ENCODE measurements at places on chromosomes 4 and X.

DNA sequence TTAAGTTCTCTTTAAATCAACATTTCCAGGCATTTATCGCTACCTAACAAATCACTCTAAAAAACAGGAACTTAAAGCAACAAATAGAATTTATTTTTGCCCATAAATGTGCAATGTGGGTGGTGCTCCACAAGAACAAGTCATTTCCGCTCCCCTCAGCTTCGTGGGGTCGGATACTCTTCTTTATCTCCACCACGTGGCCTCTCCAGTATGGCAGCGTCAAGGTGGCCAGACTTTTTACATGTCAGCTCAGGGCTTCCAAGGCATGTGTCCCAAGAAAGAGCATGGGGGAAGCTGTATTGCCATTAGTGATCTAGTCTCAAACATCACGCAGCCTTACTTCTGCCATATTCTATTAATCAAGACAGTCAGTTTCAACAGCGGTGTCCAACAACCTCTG, 249.2 kb upstream of the NOCT start:
- no peak for DNase-seq

DNA sequence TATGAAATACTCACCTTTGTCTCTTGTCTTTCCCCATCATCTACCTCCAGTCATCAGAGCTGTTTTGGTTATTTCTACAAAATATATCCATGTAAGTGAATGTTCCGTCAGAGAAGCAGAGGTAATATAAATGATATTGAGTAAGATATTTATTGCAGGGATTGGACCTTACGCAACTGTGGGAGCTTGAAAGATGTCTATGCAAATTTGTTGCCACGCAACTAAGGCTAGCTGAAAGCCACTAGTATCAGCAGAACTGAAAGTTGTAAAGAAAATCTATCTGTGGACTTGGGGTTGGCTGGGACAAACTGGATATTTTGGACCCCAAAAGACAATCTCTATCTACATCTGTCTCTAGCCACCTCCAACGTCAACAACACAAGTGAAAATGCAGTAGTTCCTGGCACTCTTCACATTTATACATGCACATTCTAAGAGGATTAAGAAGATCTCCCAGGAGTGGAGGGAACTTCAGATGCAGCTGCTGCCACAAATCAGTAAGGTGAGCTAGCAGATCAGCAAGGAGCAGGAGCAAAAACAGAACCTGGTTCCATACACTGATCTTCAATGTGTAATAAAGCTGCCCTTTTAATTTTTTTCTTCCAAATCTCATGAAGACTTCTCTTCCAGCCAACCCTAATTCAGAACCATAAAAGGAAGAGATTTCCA, 8.5 kb upstream of the CCSER1 start:
- DNase-seq, result no peak

GRCh38 chr4:77092975-77093374, 17.2 kb upstream of the CCNI start:
- no peak for DNase-seq

- no peak for DNase-seq
Observed at GRCh38 chr4:3246458-3247398, 2.2 kb upstream of the MSANTD1 start.

- DNase-seq, result no peak
Observed at GRCh38 chr4:75655562-75655961, 17.6 kb downstream of the G3BP2 start.

GRCh38 chr4:38453253-38453881, 210.6 kb upstream of the KLF3 start:
- DNase-seq, result no peak

GRCh38 chrX:123731258-123731986, 1.4 kb downstream of the THOC2 start:
- DNase-seq, result no peak

Data from CD4-positive, alpha-beta T cell treated with Interleukin-6 at 100 ng/mL for 8 hours (primary cell).